ENCODE measurements at places on chromosomes 1 and 21.
A peak's percentile ranks its signal among the peaks of the same experiment; 100 is the strongest.

DNA sequence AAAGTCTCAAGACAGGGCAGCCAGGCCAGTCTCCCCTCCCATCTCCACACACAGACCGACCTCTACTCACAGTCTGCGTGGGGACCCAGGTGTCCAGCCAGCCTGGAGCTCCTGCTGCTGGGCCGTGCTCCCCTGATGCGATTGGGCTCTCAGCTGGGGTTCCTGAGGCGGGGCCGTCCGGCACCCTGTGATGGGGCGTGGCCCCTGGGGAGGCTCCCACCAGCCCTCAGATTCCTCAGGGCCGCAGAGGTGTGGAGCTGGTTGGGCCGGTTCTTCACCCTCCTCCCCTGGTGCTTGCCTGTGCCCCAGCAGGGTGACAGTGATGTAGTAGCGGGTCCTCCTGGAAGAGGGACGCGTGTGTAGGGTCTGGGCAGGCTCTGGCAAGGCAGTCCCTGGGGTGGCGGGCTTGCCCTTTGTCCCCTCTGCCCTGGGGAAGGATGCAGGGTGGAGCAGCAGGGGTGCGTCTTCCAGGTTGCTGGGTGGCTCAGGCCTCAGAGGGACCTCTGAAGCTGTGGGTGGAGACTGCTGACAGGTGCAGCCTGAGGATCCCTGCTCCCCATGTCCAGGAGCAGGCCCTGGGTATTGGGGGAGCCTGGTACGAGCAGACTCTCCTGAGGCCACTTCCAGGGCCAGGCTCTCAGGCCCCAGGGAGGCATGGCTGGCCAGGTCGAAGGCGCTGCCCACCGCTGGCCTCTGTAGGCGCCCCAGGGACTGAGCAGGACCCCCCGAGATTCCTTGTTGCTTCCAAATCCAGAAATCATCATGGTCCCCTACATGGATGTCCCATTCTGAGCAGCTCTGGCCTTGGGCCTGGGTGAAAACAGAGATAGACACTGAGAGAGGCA lies at the start of gene CRYBG2:
Gene CRYBG2 (minus strand): TSS at position 155 of the 845 bp plus-strand sequence. CDS start 7,473 bp downstream, outside the sequence.
- no peak for DNase-seq

GRCh38 chr1:43232074-43232473 lies 37.7 kb upstream of the TMEM125 start:
- peak; percentile 64 for DNase-seq

DNA sequence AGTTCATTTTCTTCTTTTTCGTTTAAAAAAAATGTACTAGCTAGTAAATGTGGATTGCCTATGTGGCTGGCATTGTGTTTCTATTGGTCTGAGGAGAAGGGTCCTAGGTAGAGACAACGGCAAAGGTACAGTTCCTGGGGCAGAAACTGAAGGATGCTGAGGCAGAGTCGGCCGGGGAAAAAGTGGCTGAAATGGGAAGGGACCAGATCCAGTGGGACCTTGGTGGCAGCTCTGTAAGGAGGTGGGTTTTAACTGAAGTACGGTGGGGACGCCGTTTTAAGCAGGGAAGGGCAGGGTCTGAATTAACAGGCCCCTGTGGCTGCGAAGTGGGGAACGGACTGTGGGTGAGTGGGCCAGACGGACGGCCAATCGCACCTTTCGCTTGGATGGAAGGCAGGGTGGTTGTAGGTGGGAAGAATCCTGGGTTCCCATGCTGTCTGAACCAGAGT lies 420 bp upstream of the VPS13D start:
- no peak for DNase-seq

GRCh38 chr1:84846387-84846786 lies 46.6 kb downstream of the LPAR3 start:
- DNase-seq: peak; percentile 18

DNA sequence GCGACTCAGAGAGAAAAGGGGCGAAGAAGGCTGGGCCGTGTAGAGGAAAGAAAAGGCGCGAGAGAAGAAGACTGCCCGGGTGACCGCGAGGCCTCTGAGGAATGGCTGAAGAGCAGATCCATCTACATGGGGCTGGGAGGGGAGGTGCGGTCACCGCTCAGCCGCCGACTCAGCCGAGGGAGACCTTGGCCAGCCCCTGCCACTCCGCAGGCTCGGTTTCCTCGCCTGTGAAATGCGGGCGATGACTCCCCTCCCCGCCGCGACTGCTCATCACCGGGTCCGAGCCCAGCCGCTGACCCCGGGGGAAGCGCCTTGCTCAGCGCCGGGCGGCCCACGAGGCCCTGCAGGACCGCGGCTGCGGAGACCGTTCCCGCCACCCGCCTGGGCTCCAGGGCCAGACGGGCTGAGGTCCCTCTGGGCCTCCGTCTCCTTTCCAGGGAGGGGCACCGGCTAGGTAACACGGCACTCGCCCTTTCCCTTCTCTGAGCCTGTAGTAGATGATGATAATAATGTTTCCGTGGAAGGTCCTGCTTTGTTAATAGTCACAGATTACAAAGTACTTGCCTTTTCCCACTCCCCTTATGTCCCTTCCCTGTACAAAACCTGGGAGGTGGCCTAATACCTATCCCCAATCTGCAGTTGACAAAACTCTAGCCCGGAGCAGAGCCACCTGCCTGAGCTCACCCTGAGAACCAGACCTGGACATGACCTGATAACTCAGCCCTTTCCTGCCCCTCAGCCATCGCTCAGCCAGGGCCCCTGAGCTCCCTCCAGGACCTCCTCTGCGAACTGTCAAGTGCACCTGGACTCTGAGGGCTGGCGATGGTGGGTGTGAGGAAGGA lies 1.6 kb upstream of the BSND start:
- DNase-seq: no peak

DNA sequence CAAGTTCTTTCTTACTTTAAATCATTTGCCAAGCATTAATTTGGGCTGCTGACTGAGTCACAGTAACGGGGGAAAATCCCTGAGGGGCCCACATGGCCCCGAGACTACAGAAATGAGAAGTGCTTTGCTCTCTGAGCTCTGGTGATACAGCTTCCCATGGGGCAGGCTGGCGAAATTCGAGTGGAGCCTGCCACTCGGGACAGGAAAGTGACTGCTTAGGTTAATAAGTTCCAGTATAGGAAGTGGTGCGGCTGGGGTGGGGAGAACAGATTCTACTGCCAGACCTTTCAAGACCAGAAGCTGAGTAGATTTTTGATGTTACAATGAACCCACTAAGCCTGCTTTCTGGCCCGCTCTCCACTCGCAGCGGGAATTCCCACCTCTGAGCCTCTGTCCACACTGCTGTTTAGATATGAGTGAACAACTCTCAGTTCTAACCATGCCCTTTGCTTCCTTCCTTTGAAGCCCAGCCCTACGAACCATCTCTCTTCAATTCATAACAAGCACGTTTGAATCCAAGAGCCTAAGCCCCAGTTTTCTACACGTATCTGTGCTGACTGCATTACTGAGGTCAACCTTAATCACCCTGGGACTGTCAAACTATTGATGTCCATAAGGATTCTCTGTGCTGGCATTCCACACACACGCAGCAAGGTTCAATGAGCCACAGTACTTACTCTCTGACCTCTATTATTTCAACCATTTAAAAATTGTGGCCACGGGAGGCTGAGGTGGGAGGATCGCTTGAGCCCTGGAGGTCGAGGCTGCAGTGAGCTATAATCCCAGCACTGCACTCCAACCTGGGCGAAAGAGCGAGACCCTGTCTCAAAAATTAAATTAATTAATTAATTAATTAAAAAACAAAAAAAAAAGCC lies 9.6 kb downstream of the ZBTB17 start:
- peak; percentile 46 for DNase-seq

DNA sequence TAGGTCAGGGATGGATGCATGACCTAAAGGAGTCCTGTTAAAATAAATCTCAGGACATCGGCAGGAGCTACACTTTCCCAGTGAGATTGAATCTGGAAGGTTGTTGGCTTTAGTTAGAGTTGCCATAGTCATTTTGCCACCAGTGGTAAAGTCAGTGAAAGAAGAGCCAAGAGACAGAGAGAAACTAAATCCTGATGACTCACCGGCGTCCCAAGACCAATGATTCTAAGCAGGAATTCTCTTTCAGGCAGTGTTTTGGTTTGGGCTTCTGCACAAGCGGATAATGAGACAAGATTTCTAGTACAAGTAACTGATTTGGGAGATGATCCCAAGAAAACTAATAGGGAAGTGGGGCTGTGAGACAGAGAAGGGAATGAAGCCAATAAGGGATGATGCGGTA lies 88.8 kb upstream of the ETS2 start:
- DNase-seq: peak; percentile 20

DNA sequence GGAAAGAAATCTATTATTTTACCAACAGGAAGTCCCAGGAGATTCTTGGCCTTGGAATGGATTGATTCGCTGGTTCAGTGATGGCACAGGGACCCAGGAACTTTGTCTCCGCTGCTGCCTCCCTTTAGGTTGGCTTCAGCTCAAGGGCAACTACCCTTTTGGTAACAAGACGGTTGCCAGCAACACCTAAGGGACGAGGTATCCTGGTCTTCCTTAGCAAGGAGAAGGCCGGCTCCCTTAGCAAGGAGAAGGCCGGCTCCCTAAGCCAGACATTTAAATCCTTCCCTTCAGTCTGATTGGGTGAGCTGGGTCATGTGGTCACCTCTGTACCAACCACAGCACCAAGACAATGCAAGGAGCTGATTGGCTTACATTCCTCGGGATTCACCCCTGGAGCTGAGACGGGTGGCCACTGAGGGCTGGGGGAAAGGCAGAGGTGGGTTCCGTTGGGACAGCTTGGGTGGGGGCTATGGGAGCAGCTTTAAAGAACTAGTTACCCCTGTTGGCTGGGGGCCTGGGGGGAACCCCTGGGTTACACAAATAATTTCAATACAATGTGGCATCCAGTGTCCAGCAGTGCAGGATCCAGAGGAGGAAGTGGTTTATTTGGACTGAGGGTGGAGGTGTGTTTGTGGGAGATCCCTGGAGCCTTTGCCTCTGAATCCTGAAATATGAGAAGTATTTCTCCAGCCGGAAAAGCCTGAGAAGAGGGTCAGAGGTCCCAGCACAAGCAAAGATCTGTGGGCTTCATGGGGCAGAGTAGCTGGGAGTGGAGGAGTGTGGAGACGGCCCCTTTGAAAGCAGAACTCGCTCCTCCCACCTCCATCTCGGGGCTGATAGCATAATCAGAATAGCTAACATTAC lies 20.7 kb upstream of the CLIC4 start:
- DNase-seq: peak; percentile 40

GRCh38 chr1:39387452-39387851 lies 104.0 kb upstream of the BMP8A start:
- DNase-seq: peak; percentile 92

- no peak for DNase-seq
These were observed 100.4 kb upstream of the POGK start for GRCh38 chr1:166738873-166739272.

DNA sequence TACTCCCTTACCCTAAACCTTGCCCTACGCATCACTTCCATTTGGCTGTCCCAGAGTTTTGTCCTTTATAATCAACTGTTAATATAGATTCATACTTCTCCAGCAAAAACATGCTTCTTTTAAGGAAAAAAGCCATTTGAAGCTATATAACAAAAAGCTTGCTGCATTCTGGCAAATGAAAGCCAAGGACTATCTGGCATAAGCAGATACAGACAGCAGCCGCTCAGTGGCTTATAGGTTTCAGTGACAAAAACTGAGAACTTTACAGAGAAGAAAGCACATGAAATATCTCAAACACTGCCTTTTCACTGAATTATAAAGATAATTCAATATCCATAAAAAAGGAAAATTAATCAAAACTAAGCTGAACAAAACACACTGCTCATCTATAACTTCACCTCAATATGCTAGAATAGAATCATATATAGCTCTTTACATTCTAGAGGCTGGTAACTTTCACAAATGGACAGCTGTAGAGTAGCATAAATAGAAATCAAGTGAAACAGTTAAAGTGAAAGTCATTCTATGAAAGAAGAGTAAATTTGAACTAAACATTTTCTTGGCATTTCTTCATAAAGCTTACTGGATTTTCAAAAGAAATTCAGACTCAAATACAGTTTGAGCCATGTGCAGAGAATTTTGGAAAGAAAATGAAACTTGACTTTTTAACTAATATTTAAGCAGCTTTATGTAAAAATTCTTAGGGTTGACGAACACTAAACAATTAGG lies 19.6 kb downstream of the CDC42BPA start:
- DNase-seq: no peak

DNA sequence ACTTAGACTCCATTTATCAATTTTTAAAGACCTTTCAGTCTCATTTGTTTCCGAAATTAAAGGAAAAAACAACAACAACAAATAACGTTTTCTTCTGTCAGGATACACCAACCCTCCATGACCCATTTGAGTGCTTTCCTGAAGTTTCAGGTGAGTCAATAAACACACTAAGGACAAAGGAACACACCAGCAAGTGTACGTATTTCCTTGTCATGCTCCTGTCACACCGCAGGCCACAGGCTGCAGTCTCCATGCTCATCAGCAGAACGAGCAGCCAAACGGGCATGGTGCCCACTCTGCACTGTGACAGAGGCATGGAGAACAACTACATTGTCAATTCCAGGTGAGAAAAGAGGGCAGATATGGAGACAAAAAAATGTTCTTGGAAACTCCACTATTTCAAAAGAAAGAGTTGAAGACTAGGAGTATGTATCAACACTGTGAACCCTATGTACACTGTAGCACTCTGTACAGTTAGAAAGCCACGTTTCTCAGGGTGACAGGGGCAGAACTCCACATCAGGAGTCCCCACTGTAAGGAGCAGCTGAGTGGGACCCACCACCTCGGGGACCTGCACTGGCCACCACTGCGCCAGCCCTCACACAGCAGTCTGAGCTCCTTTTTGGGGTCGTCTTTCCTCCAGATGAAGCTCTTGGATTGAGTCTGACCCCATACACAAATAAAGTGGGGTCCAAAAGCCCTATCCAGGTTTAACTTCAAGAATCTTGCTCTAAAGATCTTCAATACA lies 2.6 kb downstream of the PTTG1IP start:
- no peak for DNase-seq

GRCh38 chr1:186112280-186112679 lies 262.8 kb downstream of the TPR start:
- no peak for DNase-seq

DNA sequence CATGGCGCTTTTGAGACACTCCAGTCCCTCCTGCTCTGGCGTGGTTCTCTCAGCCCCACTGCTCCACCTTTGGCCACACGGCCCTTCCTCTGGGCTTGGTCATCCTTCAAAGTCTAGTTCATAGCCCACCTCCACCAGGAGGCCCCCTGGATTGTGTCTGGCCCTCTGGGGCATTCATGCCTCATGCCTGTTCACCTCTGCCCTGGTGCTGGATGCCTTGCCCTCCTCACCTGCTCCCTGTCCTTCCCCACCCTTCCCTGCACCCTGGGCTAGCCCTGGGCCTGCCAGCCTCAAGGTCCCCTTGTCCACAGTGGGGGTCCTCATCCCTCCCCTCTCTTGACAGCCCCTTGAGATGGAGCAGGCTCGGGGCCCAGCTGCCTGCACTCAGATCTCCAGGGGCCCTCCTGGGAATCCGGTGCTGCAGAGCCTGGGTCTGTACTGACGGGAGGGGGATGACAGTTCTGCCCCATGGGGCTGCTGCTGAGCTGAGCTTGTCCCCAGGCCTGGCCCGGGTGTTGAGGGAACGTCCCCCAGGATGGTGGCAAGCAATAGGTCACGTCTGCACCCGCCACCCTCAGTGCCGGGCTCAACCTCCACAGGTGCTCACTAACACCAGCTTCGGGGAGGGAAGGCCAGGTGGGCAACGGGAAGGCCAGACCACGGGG lies 18.4 kb downstream of the PRXL2B start:
- no peak for DNase-seq

All from AG10803 (cell line).